ENCODE measurements at places on chromosomes 6 and 20.

DNA sequence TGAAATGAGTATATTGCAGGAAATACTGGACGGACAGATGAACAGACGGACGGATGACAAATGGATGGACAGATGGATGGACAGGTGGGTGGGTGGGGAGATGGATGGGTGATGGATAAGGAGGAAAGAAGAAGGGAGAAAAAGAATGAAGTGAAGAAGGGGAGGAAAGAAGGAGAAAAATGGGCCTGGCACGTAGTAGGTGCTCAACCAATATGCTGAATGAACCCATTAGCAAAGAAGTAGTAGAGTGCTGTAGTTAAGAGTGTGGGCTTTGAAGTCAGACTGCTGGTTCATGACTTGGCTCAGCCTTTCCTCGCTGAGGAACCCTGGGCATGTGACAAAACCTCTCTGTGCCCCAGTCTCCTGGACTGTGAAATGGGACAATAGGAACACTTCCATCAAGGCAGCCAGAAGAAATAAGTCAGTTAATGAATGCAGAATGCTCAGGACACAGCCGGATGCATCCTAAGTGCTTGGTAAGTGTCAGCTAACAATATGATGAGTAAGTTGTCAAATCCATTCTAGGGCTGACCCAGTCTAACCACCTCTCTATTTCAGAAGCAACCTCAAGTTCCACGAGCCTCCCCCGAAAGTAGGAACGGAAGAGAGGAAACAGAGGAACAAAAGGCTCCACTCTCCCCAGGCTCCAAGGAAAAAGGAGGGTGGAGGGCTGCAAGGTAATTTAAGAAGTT lies 37.9 kb downstream of the PREX1 start:
- DNase-seq: no peak

DNA sequence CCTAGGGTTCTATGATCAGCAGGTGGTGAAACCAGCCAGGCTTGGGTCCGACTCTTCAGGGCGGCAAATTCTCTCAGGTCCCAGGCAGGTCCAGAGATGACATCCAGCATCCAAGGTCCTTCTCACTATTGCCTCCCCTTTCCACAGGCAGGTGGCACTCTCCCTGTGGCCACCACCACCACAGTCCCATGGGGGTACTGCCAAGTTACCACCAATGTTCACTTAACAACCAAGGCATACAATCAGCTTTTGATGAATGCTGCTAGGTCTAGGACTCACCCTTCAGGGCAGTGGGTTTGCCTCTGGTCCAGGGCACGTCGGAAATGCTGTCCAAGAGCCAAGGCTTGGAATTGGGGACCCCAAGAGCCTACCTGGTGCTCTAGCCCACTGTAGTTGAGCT lies 40.4 kb upstream of the UTRN start:
- DNase-seq: no peak

GRCh38 chr6:130070326-130070725 lies 51.9 kb downstream of the L3MBTL3 start:
- DNase-seq: no peak

DNA sequence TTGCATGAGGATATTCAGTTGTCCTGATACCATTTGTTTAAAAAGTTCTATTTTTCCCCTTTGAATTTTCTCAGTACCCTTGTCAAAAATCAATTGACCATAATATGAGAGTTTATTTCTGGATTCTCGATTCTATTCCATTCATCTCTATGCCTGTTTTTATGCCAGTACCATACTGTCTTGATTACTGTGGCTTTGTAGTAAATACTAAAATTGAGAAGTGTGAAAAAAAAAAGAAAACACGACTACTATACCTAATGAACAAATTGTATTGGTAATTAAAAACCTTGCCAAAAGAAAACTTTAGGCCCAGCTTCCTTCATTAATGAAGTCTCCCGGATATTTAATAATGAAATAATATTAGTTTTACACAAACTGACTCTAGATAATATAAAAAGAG lies 185.7 kb downstream of the TBC1D7 start:
- DNase-seq: no peak

GRCh38 chr20:18801516-18801915 lies 12.1 kb upstream of the SCP2D1 start:
- no peak for DNase-seq

DNA sequence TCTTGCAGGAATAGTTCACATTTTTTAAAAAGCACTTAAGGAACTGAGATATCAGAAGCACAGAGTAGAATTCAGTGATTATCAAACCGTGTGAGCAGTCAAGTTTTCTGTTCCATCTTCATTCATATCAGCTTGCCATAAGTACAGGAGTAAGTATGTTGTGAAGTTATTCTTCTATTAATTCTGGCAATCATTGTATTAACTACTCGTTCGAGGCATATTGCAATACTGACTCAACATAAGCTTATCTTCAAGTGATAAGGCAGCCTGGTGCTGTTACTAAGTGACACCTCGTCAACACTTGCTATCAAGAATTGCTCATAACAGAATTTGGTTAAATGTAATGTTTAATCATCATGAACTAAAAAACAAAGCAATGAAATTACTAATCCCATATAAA lies 75.7 kb upstream of the SNX9 start:
- DNase-seq: no peak

- DNase-seq: no peak
Observed at GRCh38 chr20:60206259-60206658, 248.0 kb downstream of the CDH26 start.

DNA sequence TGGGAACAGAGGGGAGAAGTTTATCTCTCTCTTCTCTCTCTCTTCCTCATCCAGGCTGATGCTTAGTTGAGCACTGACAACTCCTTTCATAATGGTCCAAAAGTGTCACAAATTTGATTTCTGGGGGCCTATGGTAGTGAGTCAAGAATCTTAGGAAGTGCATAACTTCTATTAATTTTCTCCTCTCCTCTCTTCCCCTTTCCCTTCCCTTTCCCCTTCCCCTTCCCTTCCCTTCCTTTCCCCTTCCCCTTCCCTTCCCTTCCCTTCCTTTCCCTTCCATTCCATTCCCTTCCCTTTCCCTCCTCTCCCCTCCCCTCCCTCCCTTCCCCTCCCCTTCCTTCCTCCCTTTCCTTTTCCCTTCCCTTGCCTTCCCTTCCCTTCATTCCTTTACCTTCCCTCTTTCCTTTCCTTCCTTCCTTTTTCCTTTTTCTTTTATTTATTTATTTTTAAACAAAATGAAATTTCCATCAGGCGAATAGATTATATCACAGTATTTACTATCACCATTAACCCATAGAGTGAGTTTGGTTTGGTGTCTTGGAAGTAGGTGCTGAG lies 56.9 kb upstream of the JAG1 start:
- DNase-seq: no peak

DNA sequence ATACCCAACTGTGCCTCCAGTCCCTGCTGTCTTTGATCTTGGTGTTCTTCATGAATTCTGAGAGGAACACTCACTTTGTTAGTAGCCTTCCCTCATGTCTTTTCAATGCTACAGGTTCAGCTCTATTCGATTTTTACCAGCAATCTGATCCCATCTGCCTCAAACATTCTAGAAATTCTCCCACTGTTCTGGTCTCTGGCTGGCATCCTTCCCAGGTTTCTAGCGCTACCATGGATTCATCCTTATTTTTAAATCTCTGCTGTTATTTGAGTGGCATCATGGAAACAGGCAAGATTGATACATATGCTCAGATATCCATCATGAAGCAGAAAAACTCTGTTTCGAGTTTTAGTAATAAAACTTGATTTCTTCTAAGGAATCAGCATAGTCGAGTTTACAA lies 94.8 kb downstream of the GRM1 start:
- DNase-seq: no peak

DNA sequence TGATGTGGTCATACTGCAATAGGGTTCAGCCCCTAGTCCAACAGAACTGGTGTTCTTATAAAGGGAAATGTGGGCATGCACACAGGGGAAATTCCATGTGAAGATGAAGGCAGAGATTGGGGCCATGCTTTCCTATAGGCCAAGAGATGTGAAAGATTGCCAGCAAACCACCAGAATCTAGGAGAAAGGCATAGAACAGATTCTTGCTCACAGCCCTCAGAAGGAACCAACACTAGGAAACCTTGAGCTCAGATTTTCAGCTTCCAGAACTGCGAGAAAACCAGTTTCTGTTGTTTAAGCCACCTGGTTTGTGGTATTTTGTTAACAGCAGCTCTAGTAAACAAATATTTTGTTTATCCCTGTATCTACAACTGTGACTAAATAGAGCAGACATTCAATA lies 197.6 kb upstream of the CITED2 start:
- no peak for DNase-seq

- DNase-seq: no peak
Observed at GRCh38 chr6:163017801-163018200, 290.0 kb downstream of the PACRG start.

GRCh38 chr20:64119681-64120341 lies 12.4 kb upstream of the NPBWR2 start:
- DNase-seq: no peak

DNA sequence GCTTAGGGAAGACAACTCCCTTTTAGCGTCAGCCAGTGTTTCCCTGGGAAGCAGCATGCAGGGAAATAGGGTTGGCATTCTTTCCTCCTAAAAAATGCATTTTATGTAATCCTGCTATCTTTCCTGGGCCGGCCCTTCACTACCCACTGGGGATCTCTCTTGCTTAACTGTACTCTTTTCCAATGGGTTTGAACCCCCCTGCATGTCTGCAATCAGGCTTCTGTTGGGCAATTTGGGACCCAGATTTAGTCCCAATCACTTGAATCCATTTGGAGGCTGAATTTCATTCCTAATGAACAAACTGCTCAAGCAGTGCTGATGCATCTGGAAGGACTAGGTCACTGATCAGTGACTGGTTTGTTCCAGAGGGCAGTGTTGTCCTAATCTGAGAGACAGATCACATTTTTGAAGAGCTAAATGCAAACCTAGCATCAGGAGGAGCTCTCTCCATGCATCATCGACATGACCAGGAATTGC lies 152.0 kb downstream of the TSHZ2 start:
- no peak for DNase-seq

- no peak for DNase-seq
Observed at GRCh38 chr6:32459781-32460424, 20.2 kb downstream of the HLA-DRA start.

- peak; percentile 15 for DNase-seq
Observed at GRCh38 chr20:53070706-53071392, 98.7 kb downstream of the TSHZ2 start.

GRCh38 chr20:41507436-41507835 lies 110.7 kb downstream of the CHD6 start:
- no peak for DNase-seq

DNA sequence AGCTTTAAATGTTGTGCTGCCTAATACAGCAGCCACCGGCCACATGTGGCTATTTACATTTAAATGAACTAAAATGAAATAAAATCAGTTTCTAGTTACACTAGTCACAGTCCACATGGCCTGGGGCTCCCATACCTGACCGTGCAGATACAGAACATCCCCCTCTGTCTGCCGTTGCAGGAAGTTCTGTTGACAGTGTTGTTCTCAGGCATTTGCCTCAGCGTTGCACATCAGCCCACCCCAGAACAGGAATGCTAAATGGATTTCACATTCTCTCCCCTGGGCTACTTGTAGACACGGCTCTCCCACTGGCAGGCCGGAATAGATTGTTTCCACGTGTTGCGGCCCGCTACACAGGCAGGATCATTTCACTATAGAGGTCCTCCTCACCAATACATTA lies 26.3 kb downstream of the JAG1 start:
- DNase-seq: no peak

GRCh38 chr6:29887330-29887818 lies 55.0 kb upstream of the HLA-A start:
- peak; percentile 10 for DNase-seq

DNA sequence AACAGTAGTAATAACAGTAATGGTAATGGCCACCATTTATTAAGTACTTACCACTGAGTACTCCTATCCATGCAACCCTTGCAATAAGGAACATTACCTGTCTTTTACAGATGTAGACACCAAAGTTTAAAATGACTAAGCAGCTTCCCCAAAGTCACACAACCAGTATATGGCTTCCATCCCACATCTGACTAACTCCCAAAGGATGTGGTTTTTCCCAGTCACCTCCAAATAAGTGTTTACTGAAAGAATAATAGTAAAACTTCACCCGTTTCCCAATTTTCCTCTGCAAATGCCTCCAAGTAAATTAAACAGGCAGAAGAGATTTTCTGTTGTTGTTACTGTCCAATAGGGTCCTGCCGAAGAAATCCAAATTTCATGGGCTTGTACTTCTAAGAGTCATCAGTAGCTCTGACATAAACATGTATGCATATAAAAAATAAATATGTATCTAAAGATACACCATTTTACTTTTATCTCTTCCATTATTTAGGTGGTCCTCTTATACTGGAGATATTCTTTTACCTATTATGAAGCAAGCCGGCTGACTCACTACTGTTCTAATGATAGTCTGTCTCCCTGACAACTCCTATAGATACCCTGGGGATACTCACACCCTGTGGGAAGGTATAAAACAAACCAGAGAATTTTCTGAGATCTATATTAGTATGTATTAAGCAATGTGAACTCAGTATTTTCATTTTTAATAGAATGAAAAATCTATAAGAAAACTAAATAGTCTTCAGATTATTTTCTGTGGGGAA lies 77.9 kb upstream of the ID4 start:
- no peak for DNase-seq

- no peak for DNase-seq
Observed at GRCh38 chr6:170232186-170233002, 58.5 kb downstream of the DLL1 start.

DNA sequence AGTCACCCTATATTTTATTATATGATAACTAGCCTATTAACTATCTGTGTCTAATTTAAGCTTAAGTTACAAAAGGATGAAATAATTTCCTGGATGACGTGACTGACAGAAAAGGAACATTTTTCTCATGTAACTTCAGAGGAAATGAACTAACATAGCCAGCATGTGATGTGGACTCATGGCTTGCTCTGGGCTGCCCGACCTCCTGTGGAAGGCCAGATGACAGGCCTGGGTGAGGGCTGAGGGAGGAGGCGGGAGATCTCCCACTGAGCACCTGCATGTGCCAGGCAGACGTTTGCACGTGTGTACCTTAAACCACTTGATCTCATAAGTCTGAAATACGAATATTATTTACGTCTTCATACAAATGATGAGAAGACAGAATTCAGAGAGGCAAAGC lies 321.1 kb downstream of the SYNE1 start:
- no peak for DNase-seq

GRCh38 chr6:155444952-155445903 lies 10.4 kb downstream of the NOX3 start:
- DNase-seq: no peak

- DNase-seq: no peak
Observed at GRCh38 chr20:4959592-4959991, 41.7 kb downstream of the SLC23A2 start.

Measured in germinal center (tissue), 1 donor.